Stimulated activated CD8-positive, alpha-beta memory T cell treated with anti-CD3 and anti-CD28 coated beads, Interleukin-7, amount 100 ng/mL, for 1 hour (primary cell): ENCODE measurements at places on chromosomes 2 and 18.

- no peak for DNase-seq
These were observed 31.6 kb downstream of the KCNG2 start for GRCh38 chr18:79829136-79829854.

DNA sequence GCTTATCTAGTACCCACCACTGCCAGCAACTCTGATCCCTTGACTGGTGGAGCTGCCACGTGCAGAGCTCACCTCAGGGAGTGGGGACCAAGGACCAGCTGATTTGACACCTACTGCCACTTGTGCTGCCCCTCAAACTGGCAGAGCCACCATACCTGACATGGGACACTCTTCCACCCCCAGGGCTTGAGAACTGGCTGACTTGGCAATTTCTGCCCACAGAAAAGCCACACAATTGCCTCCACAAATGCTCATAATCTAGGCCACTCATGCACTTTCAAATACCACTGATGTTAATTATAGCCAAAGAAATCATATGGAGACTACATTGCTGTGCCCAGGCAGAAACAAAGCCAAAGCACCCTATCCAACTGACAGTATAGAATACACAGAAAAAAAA, 11.8 kb upstream of the KDM3A start:
- DNase-seq: no peak

GRCh38 chr2:172179045-172179701, 76.5 kb upstream of the DLX2 start:
- DNase-seq: no peak

DNA sequence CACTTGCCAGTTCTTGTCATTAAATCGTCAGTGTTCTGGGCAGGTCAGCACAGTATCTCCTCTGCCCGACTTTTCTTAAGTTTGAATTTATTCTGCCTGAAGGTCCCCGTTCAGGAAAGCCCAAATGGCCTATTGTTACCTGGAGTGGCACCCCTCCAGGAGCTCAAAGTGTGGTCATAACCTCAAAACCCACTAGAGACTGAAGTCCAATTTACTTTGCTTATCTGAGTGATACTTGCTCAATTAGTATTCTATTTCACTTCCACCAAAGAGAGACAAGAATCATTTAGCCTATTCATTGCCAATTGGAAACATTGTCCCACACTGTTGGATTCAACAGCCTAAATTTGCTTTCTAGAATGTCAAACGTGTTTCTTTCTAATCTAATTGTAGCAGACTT, 375.3 kb downstream of the LNPK start:
- no peak for DNase-seq

DNA sequence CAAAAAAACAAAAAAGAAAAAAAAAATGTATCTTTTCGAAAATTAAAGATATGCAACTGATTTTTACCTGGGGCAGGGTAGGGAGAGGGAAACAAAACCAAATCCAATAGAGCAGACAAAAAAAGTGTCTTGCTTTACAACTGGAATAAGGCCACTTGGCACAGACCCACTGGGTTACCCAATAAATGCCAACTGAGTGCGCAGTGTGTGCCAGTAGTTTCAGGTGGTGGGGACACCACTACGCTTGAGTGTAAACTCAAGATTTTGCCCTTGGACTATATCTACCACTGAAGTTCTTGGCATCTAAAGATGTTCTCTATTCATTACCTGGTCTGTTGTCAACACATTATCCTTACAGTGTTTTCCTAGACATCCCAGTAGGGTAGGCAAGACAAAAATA, 16.3 kb downstream of the VPS4B start:
- DNase-seq: no peak
